ENCODE measurements at places on chromosomes 2 and 18.

DNA sequence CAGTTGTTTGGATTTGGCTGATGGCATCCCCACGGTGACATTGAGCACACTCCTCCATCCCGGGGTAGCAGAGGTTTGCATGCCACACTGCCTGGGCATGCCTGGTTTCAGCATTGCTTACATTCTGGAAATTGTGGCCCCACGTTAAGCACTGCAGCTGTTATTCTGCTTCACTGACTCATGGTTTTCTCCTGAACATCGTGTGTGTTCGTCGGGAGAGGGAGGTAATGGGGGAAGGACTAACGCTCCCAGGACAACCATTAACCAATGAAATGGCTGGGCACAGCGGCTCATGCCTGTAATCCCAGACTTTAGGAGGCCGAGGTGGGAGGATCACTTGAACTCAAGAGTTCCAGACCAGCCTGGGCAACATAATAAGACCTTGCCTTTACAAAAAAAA lies 28.2 kb upstream of the YWHAQ start:
- DNase-seq: no peak

DNA sequence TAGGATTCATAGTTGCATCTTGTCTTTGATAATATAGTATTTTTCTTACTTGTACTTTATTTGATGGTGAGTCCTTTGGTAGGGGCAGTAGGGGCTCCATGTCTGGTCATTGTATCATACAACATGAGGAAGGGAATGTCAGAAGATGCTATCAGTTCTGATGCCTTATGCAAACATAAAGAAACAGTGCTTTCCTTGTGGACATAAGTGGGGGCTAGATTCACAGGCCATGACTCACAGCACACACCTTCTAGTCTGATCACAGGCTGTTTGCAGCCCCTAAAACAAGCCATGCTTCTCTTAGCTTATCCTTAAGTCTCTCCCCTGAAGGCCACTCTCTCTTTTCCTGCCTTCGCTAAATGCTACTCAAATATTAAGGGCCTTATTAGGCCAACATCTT lies 10.7 kb upstream of the SLC14A1 start:
- no peak for DNase-seq

GRCh38 chr2:63497576-63497975 lies 90.7 kb downstream of the WDPCP start:
- DNase-seq: no peak

DNA sequence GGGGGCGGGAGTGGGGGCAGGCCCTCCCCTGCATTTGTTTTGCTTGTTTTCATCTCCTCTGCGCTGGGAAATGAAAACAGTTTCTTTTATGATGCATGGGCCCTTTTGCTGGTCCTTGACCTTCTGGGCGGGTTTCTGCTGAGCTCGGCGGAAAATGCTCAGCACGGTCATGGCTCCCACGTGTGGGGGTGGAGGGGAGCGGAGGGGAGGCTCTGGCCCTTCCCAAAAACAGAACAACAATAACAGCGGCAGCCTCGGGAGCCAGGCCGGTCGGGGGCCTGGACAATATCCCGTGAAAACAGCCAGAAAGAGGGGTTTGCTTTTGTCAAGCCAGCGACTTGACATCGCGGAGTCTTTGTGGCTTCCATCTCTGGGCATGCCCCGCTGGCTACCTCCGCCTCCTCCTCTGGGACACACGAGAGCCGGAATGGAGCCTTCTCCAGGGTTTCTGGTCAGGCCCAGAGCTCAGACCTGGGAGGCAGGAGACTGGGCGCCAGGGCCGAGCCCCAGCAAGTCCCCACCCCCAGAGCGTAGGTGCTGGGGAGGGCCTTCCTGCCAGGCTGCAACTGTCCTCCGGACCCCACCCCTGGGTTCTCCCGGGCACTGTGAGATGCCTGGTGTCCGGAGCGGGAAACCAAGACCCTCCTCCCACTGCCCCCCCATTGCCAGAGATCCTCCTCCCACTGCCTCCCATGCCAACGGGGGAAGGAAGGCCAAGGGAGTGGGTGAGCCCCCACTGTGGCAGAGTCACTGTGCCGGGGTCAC lies 35.9 kb upstream of the SNED1 start:
- no peak for DNase-seq

DNA sequence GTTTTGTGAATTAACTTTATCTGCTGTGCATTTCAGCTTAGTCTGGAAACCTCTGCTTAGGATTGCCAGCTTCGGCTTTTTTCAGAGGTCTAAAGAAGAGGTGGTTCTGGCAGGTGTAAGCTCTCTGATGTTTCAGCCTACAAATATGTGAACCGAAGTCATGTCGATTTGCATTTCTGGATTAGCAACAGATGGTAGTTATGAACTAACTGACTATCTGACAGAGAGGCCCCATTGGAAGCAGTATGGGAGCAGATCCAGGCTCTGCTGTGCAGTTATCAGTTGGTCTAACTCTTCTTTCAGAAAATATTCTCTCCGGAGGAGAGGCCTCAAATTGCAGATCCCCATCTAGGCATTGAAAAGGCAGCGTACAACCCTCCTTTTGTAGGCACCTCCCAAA lies 32.7 kb upstream of the SPRED2 start:
- peak; percentile 26 for DNase-seq

DNA sequence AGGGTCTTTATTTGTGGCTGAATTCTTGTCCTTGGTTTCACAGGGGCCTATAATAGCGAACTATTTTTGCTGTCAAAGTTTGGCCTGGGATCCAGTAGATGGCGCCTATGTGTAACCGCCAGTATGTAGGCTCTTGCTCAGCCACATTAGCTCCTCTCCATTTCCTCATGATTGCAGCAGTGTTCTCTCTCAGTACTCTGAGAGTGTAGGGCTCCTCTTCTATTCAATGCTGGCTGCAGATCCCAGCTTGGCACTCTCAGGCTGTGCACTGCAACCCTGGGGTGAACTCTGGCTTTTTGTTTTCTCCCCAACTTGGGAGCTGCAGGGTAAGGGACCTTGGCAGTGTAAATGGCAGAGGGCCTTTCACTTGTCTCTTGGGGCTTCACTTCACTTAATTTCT lies 344.6 kb upstream of the CHAC2 start:
- DNase-seq: peak; percentile 82
